Activated T-helper 2 cell treated with anti-CD3 and anti-CD28 coated beads, Interferon-gamma antibody, Interleukin-2, Interleukin-4, amounts not matched to agents 10 μg/mL and 5 μg/mL and 100 μg/mL, durations not matched to agents 14 hours and 24 hours and 36 hours (primary cell): ENCODE measurements at places on chromosomes 5 and 9. TPM values are rescaled to one million over a fixed set of nuclear protein-coding genes. Genes with fewer than 3 reads are reported as not detected.

HCN1 gene
- total RNA-seq, result not detected in 2 replicates

IFNK gene
- total RNA-seq, result not detected in 2 replicates

DMGDH gene
- 0.37 and 0.41 TPM in 2 replicates for total RNA-seq

GRCh38 chr5:33857037-33857436, 34.8 kb downstream of the ADAMTS12 start:
- DNase-seq, result no peak

SYNPO gene
- total RNA-seq, result 0.11 TPM in 1 of 2 replicates, not detected in the other

GRCh38 chr5:42876375-42876844, 64.7 kb upstream of the SELENOP start:
- no peak for DNase-seq

DNA sequence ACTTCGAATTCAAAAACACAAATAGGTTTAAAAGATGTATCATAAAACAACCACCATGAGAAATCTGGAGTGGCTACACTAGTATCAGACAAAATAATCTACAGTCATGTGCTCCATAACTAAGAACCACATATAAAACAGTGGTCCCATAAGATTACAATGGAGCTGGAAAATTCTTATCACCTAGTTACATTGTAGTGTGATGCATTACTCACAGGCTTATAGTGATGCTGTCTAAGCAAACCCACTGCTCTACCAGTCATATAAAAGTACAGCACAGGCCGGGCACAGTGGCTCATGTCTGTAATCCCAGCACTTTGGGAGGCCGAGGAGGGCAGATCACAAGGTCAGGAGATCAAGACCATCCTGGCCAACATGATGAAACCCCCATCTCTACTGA, 160.1 kb downstream of the ROR2 start:
- no peak for DNase-seq

- DNase-seq, result no peak
Measured at GRCh38 chr9:132793606-132794580, 84.2 kb downstream of the AK8 start.

- DNase-seq, result no peak
Measured at GRCh38 chr5:96902876-96903275, 26.6 kb downstream of the ERAP2 start.

DNA sequence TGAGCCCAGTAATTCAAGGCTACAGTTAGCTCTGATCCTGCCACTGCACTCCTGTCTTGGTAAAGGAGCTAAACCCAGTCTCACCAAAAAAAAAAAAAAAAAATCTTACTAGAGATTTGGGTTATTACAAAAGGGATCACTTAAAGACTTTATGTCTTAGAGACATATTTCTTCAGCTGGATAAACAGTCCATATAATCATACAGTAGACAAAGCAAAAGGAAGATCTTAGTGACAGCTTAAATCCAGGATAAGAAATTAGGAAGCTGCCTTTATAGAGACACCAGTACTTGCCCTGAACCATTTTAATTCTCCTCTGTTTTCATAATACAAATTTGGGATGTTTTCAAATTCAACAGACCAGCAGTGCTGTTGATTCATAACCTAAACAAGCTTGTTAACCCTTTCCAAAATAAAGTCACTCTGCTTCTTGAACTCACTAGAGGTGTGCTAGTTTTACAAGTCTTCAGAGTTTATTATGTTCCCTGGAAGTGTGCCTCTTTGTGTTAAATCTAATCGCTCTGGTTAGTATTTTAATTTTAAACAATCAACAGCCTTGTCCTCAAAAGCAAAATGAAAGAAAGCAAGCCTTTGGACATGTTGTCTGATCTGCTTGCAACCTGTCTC, 255.5 kb downstream of the ARRDC3 start:
- DNase-seq, result no peak

- no peak for DNase-seq
Measured at GRCh38 chr9:107472581-107473340, 16.8 kb downstream of the KLF4 start.

GRCh38 chr9:133089271-133089671, 27.5 kb downstream of the CEL start:
- DNase-seq, result no peak

GRCh38 chr9:96367943-96368342, 15.6 kb downstream of the SLC35D2 start:
- no peak for DNase-seq

DNA sequence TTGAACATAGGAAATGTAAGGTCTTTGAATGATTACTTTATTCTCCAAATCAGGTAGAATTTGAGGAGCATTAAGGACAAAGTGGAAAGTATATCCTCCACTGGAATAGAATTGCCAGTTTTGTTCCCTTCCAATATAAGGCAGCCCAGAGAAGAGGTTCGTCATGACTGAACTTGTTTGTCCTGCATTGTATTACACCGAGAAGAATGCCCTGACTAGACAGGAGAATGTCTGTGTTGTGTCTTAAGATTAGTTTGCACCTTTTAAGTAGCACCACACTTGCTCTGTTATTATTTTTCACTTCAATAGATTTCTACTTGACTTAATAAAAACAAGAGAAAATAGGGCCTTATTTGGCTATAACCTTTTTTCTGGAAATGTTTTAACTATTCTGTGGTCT, 586.2 kb upstream of the PTGER4 start:
- no peak for DNase-seq

LECT2 gene
- total RNA-seq, result not detected in 2 replicates

SHC3 gene
- not detected in 2 replicates for total RNA-seq

DNA sequence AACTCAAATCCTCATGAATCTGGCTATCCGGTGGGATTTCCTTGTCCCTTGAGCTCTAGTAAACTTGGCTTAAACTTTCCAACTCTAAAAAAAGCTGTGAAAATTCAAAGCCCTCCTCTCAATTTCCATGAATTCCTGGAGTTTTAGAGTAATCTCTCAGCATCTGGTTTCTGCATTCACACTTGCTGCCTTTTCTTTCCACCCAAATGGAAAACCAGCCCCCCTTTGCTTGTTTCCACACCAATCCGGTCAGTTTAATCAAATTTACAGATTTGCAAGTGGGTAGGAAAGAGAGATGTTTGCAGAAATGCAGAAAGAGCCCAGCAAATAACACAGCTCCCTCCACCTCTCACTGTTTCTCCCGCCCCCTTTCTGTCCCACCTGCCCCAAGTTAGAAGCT, 91.1 kb downstream of the ENC1 start:
- DNase-seq, result no peak

- no peak for DNase-seq
Measured at GRCh38 chr5:138651767-138652117, 76.5 kb upstream of the HSPA9 start.

PCAT7 gene
- not detected in 2 replicates for total RNA-seq

UBQLN1 gene
- 138 and 140 TPM in 2 replicates for total RNA-seq

FGF1 gene
- total RNA-seq, result not detected in 2 replicates

ASPN gene
- not detected in 2 replicates for total RNA-seq

GRCh38 chr5:94524841-94525697, 93.3 kb downstream of the KIAA0825 start:
- DNase-seq, result no peak

GRCh38 chr5:36777105-36777757, 99.3 kb upstream of the NIPBL start:
- no peak for DNase-seq

TPRN gene
- total RNA-seq, result 16.4 and 18.2 TPM in 2 replicates

AGTPBP1 gene
- total RNA-seq, result 26.5 and 28.1 TPM in 2 replicates

STPG3 gene
- 0.48 TPM in 2 replicates for total RNA-seq

DNA sequence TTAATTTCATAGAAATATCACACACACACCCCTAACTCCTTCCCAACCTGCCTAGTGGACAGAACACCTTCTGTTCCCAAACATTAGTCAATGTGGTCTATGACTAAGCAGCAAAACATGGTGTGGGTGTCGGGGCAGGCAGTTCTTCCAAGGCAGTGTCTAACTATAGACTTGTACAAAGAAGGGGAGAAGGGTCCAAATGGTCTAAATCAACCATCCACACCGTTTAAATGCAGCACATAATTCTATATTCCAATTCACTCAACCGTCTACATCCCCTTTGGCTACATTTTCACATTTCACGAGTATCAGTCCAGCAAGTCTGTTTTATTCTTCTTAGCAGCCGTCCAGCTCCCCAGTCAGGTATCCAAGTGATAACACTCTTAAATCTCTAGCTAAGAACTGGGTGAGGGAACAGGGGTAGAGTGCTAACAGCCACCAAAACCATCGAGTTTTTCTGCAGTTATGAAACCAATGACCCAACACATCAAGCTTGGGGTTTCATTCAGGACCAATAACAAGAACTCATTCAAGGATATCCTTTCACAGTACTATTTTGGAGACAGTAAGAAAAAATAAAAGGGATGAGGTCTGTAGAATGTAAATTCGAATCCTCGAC, 3.3 kb downstream of the ZNF608 start:
- no peak for DNase-seq

- no peak for DNase-seq
Measured at GRCh38 chr5:43315263-43315662, 2.1 kb upstream of the HMGCS1 start.

- no peak for DNase-seq
Measured at GRCh38 chr5:3599226-3600105, 3.8 kb downstream of the IRX1 start.

- DNase-seq, result no peak
Measured at GRCh38 chr9:90909225-90909624, 107.6 kb downstream of the SYK start.

SPINK6 gene
- total RNA-seq, result not detected in 2 replicates

- no peak for DNase-seq
Measured at GRCh38 chr9:94847486-94847885, 121.0 kb downstream of the AOPEP start.

C9orf153 gene
- total RNA-seq, result 0.34 and 0.41 TPM in 2 replicates

ROPN1L gene
- total RNA-seq, result 0.16 and 0.55 TPM in 2 replicates

CLIC3 gene
- not detected in 2 replicates for total RNA-seq

- DNase-seq, result no peak
Measured at GRCh38 chr5:56589481-56589860, 225.9 kb upstream of the MAP3K1 start.

DAB2 gene
- not detected in 2 replicates for total RNA-seq

DNA sequence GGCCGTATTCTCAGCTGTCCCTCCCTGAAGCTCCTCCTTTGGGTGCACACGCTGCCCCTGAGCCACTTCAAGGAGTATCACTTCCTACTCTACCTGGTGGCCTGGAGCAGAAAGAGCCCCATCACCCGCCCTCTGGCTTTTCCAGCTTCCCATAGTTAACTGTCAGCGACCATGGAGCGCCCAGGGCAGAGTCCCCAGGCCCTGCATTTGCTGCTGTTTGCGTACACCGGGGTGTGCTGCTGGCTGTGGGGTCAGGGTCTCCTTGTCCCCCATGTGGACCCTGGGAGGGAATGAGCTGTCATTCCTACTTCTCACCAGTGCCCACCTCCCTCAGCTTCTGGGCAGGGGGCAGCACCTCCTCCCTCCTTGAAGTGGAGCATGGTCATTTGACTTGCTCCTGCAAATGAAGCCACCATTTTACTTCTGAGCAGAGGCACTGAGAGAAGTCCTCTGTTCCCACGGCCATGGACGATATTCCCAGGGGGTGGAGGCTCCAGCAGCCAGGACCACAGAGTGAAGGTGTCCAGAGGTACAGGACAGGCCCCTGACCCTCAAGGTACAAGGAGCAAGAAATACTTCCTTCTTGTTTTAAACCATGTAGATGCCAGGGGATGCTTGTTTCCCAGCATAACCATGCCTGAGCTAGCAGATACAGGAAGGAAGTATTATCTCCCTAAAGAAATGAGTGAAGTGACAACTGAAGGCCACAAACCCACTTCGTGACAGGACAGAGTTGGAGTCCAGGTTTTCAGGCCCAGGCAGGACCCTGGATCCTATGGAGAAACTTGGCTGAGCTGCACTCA, 40.6 kb upstream of the COL5A1 start:
- peak; percentile 2 for DNase-seq

GRCh38 chr5:177357459-177358351, at the start of gene RGS14:
RGS14 (plus strand) TSS chr5:177357924; CDS start chr5:177358025, 101 bp downstream.
- DNase-seq, result peak; percentile 72

DNA sequence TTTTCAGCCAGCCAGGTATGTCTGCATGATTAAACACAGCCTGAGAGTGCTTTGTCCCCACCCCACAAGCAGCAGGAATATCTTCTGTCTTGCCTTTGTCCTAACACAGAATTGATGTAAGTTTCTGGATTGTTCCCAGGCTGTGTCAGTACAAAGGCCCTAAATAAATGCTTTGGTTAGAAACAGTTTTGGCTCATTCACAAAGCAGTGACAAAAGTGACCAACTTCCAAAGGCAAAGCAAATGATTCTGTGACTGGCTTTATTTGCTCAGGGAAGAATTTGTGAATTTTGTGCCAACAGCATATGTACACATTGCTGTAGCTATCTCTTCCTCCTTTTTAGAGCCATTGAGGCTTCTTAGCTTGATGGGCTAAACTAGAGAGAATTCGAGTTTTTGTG, 133.7 kb downstream of the PLPPR1 start:
- no peak for DNase-seq

- DNase-seq, result no peak
Measured at GRCh38 chr9:8673830-8674229, 874.3 kb upstream of the DMAC1 start.

NOTCH1 gene
- 81.3 and 83.8 TPM in 2 replicates for total RNA-seq

DNA sequence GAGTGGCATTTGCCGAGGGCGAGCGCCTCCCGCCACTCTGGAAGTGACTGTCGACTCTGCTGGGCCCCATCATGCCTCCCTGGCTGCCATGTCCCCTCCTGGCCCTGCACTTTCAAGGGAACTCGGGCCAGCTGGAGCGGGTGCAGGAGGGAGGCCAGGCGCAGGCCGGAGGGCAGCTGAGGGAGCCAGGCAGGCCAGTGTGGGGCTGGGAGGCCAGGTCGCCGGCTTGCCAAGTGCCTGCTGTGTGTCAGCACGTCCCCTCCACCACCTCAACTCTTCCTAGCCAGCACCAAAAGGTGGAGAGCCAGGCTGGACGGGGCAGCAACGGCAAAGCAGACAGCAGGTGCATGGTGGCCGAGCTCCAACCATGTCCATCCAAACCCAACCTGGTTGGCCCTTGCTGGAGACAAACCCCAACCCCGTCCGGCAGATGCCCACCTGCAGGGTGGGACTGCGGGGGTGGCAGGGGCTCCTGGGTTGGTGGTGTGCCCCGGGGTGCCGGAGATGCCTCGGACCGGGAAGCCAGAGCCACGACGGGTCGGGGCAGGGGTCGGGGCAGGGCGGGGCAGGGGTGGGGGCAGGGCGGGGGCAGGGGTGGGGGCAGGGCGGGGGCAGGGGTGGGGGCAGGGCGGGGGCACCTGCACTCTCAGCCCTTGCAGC, 36.5 kb upstream of the EGFL7 start:
- DNase-seq, result no peak

CARTPT gene
- total RNA-seq, result not detected in 2 replicates

GRCh38 chr9:87567001-87567400, 69.3 kb downstream of the DAPK1 start:
- no peak for DNase-seq

DNA sequence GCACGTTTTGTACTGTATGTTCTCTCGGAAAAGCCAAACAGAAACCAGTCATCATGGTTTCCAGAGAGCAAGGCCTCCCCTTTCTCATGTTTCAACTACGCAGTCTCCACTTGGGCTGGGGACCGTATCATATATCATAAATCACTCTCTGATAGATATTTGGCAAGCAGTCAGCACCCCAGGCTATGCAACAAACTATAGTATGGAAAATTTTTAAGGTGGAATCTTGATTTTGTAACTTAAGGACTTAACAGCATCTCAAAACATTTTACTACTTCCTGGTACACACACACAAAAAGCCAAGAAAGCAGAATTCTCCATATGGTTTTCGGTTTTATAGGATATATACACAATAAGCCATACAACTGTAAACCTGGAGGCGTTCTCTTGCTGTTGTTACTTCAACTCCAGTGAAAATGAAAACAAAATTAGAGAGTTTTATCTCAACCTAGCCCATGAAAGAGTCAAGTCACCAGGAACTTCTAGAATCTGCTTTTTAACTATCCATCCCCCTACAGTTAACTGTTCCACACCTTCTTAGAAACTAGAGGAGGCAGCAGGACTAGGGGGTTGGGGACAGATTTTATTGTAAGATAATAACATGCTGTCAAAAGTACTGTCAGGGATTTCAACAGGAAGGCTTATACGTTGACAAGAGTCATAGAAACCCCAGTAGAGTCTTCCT, 283.4 kb downstream of the NFIB start:
- no peak for DNase-seq
